ENCODE measurements at places on chromosomes 2 and 18. TPM values are rescaled to one million over a fixed set of nuclear protein-coding genes. Genes with fewer than 3 reads are reported as not detected.

Gene TXNDC2
- not detected for total RNA-seq

Gene KIAA2012
- total RNA-seq, result not detected

Gene LOXL3
- 0.99 TPM for total RNA-seq

Gene FAP
- total RNA-seq, result 1.5 TPM

Gene TEKT4
- total RNA-seq, result not detected

Gene SKOR2
- total RNA-seq, result not detected

Gene LIPG
- 48.0 TPM for total RNA-seq

Gene HOXD12
- total RNA-seq, result not detected

Gene AQP4
- total RNA-seq, result not detected

Gene FHL2
- total RNA-seq, result 114 TPM

Gene CYS1
- total RNA-seq, result 0.19 TPM

Gene RAX
- not detected for total RNA-seq

Gene CPS1
- 7.2 TPM for total RNA-seq

Gene LYG1
- total RNA-seq, result 0.27 TPM

Gene ALPI
- total RNA-seq, result not detected

Gene MATN3
- 0.85 TPM for total RNA-seq

Gene CYTIP
- total RNA-seq, result not detected

Gene C18orf32
- 6.6 TPM for total RNA-seq

Gene SCN3A
- not detected for total RNA-seq

Gene RESP18
- not detected for total RNA-seq

Gene RPS27A
- 975 TPM for total RNA-seq

Gene PPP1R7
- total RNA-seq, result 71.2 TPM

Gene RBKS
- 0.99 TPM for total RNA-seq

Gene ATOH8
- 3.9 TPM for total RNA-seq

Gene BOK
- 51.2 TPM for total RNA-seq

Gene PSMG2
- total RNA-seq, result 50.8 TPM

Gene RGPD4
- total RNA-seq, result not detected

Gene TMEFF2
- total RNA-seq, result not detected
